NCI-H2081 (cell line): ENCODE measurements at places on chromosomes 3 and 15.

DNA sequence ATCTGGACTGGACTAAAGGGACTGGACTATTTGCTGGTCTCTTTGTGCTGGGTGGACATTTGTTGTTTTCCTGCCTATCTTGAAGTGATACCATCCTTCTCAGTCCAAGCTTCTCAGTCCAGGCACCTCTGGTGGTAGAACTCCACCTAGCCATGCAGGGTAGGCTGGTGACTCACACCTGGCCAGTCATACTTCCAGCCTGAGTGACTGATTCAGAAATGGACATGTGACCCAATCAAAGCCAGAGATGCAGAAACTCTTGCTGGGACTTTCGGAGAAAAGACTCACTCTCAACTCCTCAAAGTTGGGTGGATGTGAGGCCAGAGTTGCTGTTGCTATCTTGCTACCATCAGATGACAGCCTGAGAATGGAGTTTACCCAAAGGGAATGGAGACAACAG, 5.6 kb upstream of the ASB14 start:
- no peak for DNase-seq

GRCh38 chr15:95016511-95017229, 785.3 kb downstream of the MCTP2 start:
- no peak for DNase-seq

GRCh38 chr3:151282921-151283320, 4.6 kb upstream of the P2RY14 start:
- DNase-seq, result peak; percentile 69

GRCh38 chr15:47333734-47334133, 383.6 kb upstream of the SEMA6D start:
- DNase-seq, result no peak

DNA sequence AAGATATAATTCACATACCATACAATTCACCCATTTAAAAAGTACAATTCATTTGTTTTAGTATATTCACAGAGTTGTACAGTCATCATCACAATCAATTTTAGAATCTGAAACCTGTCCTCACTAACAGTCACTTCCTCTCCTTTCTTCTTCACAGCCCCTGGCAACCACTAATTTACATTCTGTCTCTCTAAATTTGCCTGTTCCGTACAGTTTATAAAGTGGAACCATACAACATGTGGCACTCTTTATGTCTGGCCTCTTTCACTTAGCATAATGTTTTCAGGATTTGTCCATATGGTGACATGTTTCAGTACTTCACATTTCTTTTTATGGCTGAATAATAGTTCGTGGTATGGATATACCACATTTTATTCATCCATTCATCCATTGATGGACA, 22.7 kb downstream of the ERICH6 start:
- DNase-seq, result no peak

DNA sequence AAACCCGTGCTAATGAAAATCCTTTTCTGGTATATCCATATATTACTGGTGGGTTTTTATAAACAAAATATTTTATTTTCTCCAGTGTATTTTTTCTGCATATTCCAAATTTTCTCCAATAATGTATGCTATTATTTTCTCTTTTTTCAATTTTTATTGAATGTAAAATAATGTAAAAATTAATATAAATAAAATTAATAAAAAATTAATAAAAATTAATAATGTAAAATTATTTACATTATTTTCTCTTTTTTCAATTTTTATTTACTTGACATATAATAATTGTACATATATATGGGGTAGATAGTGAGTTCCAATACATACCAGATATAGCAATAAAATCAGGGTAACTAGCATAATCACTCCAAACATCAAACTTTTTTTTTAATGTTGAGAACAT, 56.4 kb downstream of the OXSM start:
- DNase-seq, result no peak

GRCh38 chr3:149299938-149300801, 33.3 kb downstream of the TM4SF18 start:
- DNase-seq, result peak; percentile 19

- DNase-seq, result no peak
Measured at GRCh38 chr15:98195796-98196195, 235.3 kb downstream of the ARRDC4 start.

GRCh38 chr3:163773136-163773535, 1305.2 kb downstream of the SI start:
- DNase-seq, result no peak

GRCh38 chr3:186930143-186930640, at the start of gene ST6GAL1:
Gene ST6GAL1, plus strand, starts transcription at chr3:186930526. Its CDS starts 112,178 bp downstream, at chr3:187042704.
- DNase-seq, result no peak

DNA sequence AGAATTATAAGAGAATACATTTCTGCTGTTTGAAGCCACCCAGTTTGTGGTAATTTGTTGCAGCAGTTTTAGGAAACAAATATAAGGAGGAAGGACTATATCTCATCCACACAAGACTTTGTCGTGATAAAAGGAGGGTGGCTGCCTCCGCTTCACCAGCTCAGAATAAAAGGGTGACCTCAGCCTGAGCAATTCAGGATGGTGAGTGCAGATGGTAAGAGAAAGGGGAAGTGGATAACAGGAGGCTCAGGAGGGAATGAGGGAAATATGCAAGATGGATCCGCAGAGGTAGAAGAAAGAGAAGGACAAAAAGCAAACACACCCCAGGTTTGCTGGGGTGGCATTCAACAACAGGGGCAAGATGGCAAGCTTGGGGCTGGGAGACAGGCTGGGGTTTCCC, 108.1 kb upstream of the TNFAIP8L3 start:
- DNase-seq, result no peak

- DNase-seq, result no peak
Measured at GRCh38 chr15:91913560-91913959, 60.1 kb downstream of the SLCO3A1 start.

DNA sequence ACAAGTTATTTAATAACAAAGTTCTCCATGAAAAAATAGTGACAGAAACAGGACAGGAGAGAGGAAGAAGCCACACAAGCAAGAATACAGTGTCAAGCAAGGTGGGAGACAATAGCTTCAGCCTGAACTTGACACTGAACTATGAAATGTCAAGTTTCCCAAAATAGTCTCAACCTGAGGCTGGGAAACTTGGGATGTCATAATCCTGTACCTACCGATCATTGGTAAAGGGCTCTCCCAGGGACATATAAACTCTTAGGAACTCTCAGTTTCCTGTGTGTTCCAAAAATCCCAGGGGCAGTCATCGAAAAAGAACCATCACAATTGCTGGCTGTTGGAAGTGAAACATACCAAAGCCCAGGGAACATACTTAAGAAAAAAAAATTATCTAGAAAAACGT, 211.6 kb downstream of the P3H2 start:
- DNase-seq, result no peak

- DNase-seq, result no peak
Measured at GRCh38 chr15:28112101-28112760, 13.1 kb upstream of the OCA2 start.

GRCh38 chr3:53842436-53843194, 3.6 kb downstream of the CHDH start:
- DNase-seq, result no peak
